HS-5 (cell line): ENCODE measurements at places on chromosomes 11 and 22.

DNA sequence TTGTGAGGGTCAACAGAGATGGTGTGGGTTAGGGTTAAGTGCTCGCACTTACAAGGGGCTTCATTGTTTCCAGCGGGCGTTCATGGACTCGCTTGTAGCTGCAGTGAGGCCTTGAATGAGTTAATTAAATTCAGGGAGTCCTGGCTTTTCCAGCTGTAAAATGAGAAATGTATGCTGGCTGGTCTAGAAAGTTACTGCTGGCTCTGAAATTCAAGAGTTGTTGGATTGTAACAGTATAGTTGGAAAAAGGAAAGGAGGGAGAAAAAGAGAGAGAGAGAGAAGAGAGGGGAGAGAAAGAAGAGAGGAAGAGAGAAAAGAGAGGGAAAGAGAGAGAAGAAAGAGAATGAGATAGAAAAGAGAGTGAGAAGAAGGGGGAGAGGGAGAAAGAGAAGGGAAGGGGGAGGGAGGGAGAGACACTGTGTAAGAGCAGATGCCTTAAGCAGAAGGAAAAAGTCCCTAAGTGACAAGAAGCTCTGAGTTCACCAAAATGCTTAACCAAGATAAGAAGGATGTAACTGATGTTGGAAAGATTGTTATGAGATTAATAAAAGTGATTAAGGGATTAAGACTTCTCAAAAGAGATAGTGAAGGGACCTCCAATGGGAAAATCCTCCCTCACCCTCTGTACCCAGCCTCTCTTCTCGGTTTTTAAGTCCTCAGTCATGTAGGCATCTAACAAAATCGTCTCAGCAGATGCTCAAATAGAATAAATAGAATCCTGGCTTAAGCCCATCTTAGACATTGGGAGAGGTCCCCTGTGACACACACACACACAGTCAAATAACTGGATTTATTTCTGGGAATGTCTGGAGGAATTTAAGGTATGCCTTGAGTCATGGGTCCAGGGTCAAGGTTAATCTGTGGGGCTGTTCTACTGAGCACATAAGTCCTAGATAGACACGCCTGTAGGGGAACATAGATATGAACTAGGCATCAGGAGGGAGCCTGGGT is 477.9 kb downstream of the MIAT start:
- DNase-seq = peak; percentile 77

- DNase-seq = peak; percentile 26
These were observed 44.5 kb downstream of the NECTIN1 start for GRCh38 chr11:119684361-119685110.

GRCh38 chr11:65911682-65912568 is 6.9 kb downstream of the C11orf68 start:
- DNase-seq = peak; percentile 97

DNA sequence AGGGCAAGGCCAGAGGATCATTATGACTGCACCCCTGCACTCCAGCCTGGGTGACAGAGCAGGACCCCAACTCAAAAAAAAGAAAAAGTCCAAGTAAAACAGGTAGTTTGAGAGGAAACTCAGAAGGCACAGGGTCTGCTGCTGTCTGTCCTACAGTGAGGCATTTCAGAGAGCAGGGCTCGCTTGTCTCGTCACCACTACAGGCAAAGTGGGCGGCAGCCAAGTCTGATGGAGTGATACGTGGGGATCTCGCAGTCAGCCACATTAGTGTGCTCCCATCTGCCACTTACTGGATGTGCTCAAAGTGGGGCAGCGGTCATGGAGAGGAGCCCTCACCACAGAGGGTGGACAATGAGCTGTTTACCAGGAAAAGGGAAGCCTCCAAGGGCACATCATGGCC is 42.1 kb downstream of the PI4KA start:
- no peak for DNase-seq

DNA sequence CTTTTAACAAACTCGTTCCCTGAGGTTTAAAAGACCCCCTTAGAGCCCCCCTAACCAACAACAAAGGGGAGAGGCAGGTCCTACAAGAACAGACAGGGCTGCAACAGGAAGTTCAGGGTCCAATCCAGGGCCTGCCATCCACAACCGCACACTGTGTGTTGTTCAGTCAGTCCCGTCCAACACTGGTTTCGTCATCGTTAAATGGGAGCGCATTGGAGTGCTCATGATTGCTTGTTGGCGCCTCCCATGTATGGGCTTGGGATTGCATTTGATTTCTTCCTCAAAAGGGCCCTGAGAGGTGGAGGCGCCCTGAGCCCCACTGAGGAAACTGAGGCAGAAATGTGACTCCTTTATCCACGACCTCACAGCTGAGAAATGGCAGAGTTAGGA is 174.1 kb downstream of the MN1 start:
- no peak for DNase-seq

- no peak for DNase-seq
These were observed 70.5 kb downstream of the RPUSD4 start for GRCh38 chr11:126140926-126141280.

- DNase-seq = peak; percentile 60
These were observed 110.6 kb downstream of the SCN3B start for GRCh38 chr11:123543797-123544196.

GRCh38 chr22:37340331-37341262 is 58.3 kb downstream of the CYTH4 start:
- no peak for DNase-seq

DNA sequence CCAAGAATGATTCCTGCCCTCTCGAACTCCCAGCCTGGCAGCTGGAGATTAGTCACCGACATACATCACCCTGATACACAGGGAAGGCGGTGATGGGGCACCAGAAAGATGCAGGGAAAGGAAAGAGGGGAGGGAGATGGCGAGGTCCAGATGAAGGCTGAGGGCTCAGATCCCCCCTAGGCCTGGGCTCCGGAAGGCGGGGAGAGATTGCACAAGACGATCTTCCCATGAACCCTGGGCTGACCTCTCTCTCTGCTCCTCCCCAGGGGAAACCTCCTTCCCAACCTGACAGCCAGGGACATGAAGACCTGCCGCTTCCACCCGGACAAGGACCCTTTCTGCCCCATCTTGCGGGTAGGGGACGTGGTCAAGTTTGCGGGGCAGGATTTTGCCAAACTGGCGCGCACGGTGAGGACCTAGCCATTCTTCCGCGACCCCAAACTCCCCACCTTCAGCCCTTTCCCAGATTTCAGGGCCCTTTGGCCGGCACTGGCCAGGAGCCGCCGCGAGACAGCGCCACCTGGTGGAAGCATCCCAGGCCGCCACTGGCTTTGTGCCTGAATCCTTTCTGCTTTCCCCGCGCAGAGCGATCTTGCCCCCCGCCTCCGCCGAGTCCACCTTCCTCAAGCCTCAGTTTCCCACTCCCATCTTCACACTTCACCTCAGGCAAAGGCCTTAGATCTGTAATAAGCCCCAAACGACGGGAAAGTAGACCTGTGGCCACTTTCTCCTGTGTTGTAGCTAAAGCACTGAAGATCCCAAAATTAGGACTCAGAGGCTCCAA is 11.5 kb downstream of the P2RX3 start:
- DNase-seq = peak; percentile 25

DNA sequence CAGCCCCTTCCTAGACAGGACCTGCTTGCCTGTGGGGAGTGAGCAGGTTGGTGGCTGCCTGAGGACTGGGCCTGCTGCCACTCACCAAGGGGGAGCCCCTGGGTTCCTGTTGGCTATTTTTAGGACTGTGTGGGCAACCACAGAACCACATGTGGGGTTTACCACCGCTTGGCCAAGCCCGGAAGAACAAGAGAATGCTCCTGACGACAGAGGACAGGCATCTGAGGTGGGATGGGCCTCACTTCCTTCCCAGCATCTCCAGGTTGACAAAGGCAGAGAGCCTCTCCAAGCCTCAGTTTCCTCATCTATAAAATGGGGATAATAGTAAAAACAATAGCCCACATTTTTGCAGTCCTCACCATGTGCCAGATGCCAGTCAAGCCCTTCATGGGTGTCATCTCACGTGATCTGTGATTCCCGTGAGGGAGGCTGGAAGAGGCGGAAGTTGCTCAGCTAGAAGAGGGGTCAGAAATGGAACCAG is 43.6 kb downstream of the LRRC32 start:
- DNase-seq = no peak

GRCh38 chr11:113949891-113950290 is 25.0 kb upstream of the HTR3A start:
- DNase-seq = no peak

DNA sequence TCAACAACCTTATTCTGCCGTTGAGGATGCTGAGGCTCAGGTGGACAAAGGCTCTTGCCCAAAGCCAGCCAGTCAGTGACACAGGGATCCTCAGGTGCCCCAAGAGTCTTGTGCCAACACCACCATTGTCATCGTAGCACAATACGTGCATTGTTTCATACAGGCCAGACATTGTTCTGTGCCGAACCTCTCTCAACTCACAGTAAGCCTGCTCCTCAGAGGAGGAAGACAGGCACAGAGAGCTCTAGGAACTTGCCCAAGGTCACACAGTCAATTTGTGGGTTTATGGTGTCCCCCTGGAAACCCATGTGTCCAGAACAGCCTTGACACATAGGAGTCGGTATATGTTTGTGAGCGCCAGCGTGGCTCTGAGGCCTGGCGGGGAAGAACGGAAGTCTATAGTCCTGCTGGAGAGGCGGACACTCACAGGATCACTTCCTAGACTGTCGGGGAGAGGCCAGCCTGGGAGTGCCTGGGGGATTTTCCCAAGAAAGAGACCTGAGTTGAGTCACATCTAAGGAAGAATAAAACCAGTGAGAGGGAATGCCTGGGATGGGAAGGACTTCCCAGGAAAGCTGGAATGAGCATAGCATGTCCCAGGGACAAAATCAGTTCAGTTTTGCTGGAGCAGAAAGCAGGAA is 20.2 kb downstream of the LIF start:
- DNase-seq = no peak

DNA sequence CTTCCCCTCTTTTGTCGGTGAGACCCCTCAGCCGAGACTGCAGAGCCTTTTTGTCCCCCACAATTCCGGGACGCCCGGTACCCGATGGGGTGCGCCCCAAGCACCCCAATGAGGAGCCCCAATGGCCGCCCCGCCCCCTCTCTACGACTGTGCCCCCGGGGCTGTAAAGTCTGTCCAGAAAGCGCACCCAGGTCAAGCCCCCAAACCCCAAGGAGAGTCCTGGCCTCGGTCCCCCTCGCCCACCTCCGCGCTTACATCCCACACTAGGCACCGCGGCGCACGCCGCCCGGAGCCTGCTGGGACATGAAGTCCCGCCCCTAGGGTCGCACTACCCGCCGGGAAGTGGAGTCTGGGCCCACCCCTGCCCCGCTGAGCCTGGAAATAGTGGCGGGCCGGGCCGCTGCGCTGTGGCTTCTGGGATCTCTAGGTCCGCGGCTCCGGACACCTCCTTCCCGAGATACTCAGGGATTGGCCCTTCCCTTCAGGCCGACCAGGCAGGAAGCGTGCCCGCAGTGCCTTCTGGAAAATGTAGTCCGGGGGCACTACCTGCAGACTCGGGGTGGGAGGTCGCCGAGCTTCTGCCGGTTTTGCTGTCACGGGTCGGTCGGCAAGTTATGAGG is at the start of gene MEN1:
Gene MEN1, minus strand, starts transcription at position 281 of the 620 bp plus-strand sequence. CDS start 442 bp downstream, outside the sequence.
- DNase-seq = peak; percentile 79

DNA sequence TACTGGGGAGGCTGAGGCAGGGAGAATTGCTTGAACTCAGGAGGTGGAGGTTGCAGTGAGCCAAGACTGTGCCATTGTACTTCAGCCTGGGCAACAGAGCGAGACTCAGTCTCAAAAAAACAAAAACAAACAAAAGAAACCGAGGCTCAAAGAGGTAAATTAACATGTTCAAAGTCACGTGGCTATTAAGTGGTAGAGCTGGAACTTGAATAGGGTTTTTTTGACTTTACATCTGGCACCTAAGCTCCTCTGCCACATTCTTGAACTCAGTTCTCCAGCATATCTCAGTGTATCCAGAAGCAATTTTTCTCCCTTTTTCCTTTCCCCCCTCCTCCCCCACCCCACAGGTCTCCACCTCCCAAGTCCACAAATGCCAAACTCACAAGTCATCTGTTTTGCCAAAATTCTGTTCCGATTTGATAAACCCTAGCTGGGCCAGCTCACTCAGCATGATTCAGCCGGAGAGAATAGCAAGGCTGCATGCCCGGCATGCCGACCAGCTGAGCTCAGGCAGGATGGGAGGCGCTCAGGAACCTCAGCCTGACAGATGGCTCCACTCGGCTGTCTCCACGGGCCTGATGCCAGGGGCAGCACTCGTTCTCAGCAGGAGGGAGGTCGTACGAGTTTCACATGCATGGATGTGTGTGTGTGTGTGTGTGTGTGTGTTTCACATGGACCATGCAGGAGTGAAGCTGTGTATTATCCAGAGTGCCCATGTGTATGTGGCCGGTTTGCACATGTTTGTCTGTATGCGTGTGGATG is 63.2 kb upstream of the RRAS2 start:
- DNase-seq = peak; percentile 99

DNA sequence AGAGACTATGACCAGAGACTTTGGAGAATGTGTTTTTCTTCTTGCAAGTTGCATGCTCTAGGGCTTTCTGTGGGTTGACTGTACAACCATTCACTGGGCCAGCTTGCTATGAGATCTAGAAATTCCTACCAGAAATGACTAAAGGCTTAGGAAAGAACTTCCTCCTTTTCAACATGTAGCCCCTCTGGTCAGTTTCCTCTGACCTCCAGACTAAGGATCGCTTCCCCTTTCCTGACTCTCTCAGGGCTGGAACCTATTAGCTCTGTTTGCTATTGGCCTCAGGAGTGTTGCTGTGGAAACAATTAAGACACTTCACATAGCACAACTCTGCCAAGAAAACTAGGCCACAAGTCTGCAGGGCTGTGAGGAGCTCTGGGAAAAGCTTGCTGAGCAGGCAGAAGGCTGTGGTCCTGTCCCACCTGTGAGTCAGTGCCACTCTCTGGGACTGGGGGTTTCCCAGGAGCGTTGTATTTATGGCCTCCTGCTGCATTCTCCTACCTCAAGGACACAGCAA is 10.7 kb downstream of the CRY2 start:
- DNase-seq = no peak

- no peak for DNase-seq
These were observed 748 bp downstream of the RAB30 start for GRCh38 chr11:83070731-83071566.

- DNase-seq = no peak
These were observed 449.6 kb upstream of the B3GAT1 start for GRCh38 chr11:134861490-134862104.

- DNase-seq = peak; percentile 13
These were observed 28.3 kb downstream of the SERHL2 start for GRCh38 chr22:42581762-42582716.

DNA sequence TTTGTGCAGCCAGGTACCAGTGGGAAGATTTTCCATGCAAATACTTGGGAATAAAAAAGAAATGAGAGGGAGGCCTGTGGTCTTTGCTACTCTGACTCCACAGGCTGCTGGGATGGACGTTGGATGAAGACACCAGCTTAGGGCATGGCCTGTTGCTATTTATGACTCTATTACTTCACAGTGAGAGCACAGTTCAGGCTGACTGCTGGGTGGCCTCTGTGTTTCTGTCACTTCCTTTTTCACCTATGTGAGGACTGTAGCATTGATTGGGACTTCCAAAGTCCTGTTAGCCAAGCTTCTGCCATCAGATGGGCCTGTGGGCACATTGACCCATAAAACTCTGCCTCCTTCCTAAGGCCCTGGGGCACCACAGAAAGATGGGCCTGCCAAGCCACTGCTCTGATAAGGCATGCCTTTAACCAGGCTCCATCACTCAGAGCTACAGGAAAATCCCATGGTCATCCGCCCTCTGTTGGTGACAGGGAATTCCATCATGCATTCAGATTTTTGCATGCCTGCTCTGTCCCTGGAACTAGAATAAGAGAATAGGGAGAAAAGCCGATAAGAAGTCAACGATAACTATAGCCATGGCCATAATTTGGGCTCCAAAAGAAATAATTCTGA is 64.6 kb downstream of the KCNJ1 start:
- DNase-seq = no peak
